ENCODE measurements at places on chromosomes 7 and 10. TPM values are rescaled to one million over a fixed set of nuclear protein-coding genes. Genes with fewer than 3 reads are reported as not detected.

GRCh38 chr7:116271963-116272886, 61.9 kb downstream of the TES start:
- DNase-seq = peak; percentile 95

DNA sequence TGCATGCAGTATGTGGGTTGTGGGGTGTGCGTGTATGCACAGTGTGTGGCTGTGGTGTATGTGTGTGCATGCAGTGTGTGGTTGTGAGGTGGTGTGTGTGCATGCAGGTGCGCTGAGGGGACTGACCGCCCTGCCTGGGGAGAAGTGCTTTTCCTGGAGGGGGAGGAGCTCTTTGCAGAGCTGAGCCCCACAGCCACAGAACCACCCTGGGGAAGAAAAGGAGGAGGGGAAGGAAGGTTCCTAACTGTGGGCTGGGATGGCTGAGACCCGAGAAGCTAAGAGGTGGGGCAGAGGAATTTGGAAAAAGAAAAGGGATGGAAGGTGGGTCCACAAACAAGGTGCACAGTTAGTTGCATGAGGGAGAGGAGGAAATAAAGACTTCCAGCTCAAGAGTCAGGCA, at the start of gene TRPV5:
Gene TRPV5 (minus strand): TSS at position 123 of the 400 bp plus-strand sequence. CDS start 287 bp downstream, outside the sequence.
- DNase-seq = no peak

DNA sequence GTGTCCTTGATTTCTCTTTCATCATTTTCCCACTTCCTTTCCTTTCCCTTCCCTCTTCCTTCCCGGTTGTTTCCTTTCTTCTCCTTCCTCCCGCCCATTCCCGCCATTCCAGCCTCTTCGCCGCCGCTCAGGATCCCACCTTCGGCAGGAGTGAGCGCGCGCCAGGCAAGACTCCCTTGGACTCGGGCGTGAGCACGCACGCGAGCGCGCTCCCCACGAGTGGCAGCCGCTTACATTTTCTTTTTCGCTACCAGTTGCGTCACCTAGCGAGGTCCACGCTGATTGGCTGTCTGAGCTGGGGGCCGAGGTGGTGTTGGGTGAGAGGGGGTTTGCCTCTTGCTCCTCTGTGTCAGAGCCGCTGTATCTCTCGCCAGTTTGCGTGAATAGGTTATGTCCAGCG, 11.8 kb downstream of the ZAN start:
- peak; percentile 17 for DNase-seq

DNA sequence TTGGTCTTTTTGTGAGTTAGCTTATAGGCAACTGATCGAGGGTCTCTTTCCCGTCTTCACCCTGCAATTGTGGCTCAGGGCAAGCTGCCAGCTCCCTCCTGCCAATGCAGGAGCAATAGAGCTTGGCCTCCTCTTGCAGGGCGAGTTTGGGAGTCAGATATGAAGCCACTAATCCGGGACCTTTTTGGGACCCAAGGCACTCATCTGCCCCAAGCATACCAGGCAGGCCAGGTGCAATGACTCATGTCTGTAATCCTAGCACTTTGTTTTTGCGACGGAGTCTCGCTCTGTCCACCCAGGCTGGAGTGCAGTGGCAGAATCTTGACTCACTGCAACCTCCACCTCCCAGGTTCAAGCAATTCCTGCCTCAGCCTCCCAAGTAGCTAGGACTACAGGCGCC, 21.1 kb downstream of the LIMK1 start:
- peak; percentile 46 for DNase-seq

- DNase-seq = peak; percentile 31
These were observed 8.6 kb downstream of the SLC13A1 start for GRCh38 chr7:123191132-123191531.

- DNase-seq = no peak
These were observed 58.1 kb downstream of the AGMO start for GRCh38 chr7:15503603-15504290.

The TDRD1 gene
- total RNA-seq = not detected

The SFTPA1 gene
- total RNA-seq = not detected

The CNNM1 gene
- total RNA-seq = 0.52 TPM

The LEP gene
- total RNA-seq = not detected

The ZNF777 gene
- total RNA-seq = 9.2 TPM

The ASZ1 gene
- not detected for total RNA-seq

The XRCC2 gene
- total RNA-seq = 7.6 TPM

The IPMK gene
- 8.7 TPM for total RNA-seq

The LRRC17 gene
- total RNA-seq = 0.47 TPM

The SFMBT2 gene
- total RNA-seq = 1.1 TPM

The ADIRF gene
- total RNA-seq = 247 TPM
